ENCODE measurements at places on chromosomes 11 and 22. TPM values are rescaled to one million over a fixed set of nuclear protein-coding genes. Genes with fewer than 3 reads are reported as not detected.
A peak's percentile ranks its signal among the peaks of the same experiment; 100 is the strongest.

KRTAP5-7 gene
- total RNA-seq, result not detected

UCP3 gene
- 6.6 TPM for total RNA-seq

DNA sequence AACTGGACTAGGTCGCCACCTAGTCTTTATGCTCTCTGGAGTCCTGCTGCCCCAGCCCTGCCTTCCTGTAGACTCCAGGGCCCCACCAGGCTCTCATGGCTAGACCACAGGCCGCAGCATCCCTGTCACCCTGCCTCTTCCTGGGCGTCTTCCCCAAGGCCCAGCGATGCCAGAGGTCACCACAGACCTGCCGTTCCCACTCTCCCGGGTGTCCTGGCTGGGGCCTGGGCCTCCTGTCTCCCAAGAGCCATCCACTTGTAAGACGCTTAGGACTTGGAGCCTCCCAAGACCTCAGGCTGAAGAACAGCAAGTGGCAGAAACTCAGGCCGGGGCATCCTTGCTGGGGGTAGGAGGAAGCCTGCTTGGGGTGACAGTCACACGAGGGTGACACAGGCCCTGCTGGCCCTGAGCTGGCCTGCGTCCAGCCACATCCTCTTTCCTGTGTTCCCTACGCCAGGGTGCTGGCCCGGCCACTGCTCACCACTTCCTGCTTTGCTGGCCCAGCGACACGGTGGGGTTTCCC, 2.0 kb upstream of the TCIRG1 start:
- DNase-seq, result no peak

DNA sequence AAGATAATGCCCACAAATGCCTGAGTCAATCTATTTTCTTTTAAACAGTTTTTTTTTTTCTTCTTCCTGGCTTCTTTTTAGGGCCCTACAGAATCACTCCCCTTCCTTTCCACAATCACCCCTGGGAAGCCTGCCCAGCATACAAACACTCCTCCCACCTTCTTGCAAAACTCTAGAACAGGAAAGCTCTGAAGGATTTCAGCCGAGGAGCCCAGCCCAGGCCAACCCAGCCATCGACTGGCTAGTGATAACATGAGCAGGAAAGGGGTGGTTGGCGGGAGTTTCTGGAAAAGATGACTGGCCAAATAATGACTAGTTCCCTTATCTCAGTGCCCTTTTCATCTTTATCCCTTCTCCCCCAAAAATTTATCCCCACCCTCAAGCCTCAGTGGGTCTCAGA, 68.2 kb downstream of the USP35 start:
- DNase-seq, result peak; percentile 87

DNA sequence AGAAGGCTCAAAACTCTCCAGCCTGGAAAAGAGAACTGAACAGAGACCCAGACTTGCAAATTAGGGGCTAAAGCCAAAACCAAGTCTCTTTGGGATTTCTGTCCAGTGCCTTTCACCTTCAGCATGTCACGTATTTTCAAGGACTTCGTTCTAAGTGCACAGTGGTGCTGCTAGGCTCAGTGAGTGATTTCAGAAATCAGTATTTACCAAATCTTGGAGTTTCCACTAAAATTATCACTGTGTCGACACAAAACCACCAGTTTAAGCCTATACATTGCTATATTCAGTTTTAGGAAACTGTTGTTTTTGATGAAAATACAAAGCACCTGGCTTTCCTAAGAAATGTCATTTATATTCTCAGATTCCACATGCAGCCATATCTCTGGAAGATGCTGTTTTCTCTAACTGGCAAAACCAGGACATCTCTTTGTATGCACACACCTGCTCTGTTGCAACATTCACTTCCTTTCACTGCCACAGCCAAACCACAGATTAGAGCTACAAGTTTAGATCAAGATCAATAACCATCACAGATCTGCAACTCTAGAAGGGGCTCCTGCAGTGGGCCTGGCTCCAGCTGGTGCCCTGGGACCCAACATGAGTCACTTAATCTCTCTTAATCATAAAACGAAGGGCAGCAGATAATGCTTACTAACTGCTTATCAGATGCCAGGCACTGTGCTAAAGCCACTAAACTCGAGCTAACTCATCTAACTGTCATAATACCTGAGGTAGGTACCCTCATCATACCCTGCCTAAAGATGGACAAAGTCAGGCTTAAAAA, 22.3 kb downstream of the SMCO4 start:
- no peak for DNase-seq

GRCh38 chr11:131350872-131351271, 19.5 kb upstream of the NTM start:
- DNase-seq, result no peak

GRCh38 chr11:40230821-40231220, 1228.6 kb downstream of the LRRC4C start:
- no peak for DNase-seq

DNA sequence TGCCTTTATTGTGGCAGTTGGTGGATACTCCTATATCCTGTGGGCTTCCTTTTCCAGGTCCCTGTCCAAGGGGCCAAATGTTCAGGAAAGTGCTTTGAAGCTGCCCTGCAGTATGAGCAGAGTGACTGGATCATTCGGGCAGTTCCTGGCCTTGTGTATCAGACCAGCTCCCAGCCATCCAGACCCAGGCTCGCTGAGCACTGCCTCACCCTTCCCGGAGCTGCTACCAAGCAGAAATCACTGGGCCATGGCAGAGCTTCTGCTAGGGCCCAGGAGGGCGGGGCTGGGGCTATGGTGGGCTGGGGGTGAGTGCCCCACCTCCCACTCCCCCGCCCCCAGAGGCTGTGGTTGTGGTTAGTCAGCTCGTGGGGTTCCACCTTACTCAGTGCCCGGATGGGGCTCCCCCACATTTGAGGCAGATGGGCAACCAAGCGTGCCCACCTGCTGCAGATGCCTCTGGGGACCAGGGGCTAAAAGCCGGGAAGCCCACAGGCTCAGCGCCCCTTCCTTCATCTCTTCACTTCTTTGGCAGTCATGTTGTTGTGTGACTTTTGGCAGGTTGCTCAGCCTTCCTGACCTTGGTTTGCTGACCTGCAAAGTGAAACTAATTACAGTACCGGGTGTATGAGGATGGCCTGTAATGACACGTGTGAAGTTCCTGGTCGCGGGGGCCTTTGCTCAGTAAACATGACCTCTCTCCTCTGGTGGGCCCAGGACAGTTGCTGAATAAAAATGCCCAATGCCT, 2.1 kb upstream of the LRRC32 start:
- DNase-seq, result no peak

- no peak for DNase-seq
Measured at GRCh38 chr11:117010808-117011540, 87.3 kb downstream of the SIK3 start.
